ENCODE measurements at places on chromosomes 7 and 10. TPM values are rescaled to one million over a fixed set of nuclear protein-coding genes. Genes with fewer than 3 reads are reported as not detected.

Gene MLLT10
- total RNA-seq = 35.7 TPM

Gene SMO
- total RNA-seq = 15.8 TPM

DNA sequence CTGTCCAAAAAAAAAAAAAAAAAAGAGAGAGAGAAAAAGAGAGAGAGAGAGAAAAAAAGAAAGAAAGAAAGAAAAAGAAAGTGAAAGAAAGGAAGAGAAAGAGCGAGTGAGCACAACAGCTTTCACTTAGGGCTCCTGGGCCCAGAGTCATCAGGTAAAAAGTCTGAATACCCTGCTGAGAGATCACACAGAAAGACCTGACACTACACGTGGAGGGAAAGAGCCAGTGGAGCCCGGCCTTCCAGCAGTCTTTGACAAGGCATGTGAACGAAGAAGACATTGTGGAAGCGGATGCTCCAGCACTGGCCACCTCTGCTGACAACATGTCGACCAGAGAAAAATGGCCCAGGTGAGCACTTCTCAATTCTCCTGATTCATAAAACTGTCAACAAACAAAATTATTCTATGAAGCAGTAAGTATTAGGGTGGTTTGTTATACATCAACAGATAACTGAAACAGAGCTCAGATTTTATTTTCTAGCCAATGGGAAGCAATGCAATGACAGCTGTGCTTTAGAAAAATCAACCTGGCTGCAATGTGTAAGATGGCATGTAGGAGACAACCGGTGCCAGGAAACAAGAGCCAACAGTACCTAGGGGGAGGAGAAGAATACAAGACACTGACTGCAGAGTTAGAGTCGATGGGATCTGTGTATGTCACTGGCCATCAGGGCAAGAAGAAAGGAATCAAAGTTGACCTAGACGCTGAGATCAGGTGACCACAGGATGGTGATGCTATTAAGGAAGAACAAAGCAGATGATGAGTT is 4.4 kb downstream of the RNF216 start:
- DNase-seq = no peak

Gene AGAP6
- total RNA-seq = 5.9 TPM

GRCh38 chr7:30505174-30505697 is 607 bp upstream of the GGCT start:
- DNase-seq = no peak

GRCh38 chr10:7483848-7484247 is 73.0 kb upstream of the SFMBT2 start:
- no peak for DNase-seq

GRCh38 chr10:52454491-52454890 is 140.4 kb downstream of the DKK1 start:
- DNase-seq = no peak

- no peak for DNase-seq
These were observed 1.6 kb upstream of the CYTH3 start for GRCh38 chr7:6273917-6274630.

- peak; percentile 59 for DNase-seq
These were observed 2.1 kb downstream of the CHST3 start for GRCh38 chr10:71966046-71967004.

Gene SPAM1
- total RNA-seq = not detected

Data from HT1080 (cell line).